Smooth muscle cell of the brain vasculature (primary cell): ENCODE measurements at places on chromosomes 1 and 21.

GRCh38 chr1:112026501-112026900, 37.0 kb upstream of the KCND3 start:
- DNase-seq = no peak

GRCh38 chr1:247112479-247112781, 8.3 kb upstream of the ZNF669 start:
- DNase-seq = no peak

GRCh38 chr1:223258751-223259198, 105.2 kb downstream of the SUSD4 start:
- DNase-seq = no peak

DNA sequence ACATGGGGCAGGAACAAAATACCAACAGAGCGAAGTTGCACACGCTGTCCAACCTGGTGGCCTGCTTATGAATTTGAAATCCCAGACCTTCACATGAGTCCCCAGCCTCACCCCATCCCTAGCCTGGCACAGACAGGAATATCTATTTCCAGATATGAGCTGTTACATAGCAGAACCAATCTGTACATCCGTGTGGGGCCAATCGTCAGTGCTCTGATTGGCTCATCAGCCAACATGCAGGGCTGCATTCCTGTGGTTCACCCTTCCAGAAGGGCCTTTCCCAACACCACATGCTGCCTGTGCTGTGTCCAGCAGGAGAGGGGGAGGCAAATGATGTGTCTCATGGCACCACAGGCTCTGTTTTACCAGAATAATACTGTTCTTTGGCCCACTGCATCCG, 31.3 kb downstream of the CCN1 start:
- DNase-seq = peak; percentile 93

GRCh38 chr1:160567858-160568682, 11.2 kb downstream of the CD84 start:
- DNase-seq = no peak

DNA sequence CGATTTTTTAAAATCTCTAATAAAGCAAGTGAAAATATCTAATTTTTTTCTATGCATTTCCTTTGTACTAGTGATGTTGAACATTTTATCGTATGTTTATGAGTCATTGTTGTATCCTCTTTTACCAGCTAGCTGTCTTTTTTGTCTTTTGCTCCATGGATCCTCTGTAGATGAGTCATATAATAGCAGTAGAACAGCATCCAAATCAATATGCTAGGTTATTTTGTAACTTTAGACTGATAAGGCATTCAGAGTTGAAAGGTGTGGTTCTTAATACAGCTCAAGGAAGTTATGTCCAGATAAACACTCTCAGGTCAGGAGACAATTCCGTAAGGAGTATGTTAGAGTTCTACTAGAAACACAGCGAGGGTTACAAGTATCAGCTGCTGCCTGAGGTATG, 31.9 kb downstream of the MAP10 start:
- no peak for DNase-seq

- no peak for DNase-seq
Observed at GRCh38 chr1:87243573-87243972, 85.1 kb upstream of the LMO4 start.

- DNase-seq = no peak
Observed at GRCh38 chr1:94079989-94080388, 41.0 kb downstream of the ABCA4 start.

DNA sequence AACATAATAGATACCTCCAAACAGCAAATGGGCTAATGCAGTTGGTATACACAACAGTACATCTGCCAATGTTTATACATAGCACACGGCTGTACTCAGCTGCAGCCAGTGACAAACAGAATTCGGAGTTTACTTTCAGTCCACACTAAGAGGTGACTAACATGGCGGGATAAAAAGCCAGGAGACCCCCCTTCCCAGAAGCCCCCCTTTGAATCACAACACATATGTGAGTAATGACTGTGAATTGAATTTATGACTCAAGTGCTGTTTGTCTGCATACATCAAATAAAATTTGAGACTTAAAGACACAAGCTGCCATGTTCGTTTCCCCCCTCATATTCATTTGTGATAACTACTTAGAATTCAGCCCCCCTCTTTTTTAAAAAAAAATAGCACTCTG, 113.2 kb downstream of the RUNX1 start:
- no peak for DNase-seq
